Upper lobe of right lung (tissue), 1 donor: ENCODE measurements at places on chromosomes 2 and 18. TPM values are rescaled to one million over a fixed set of nuclear protein-coding genes. Genes with fewer than 3 reads are reported as not detected.

The KIF5C gene
- total RNA-seq: 0.49 TPM

The CFAP65 gene
- not detected for total RNA-seq

DNA sequence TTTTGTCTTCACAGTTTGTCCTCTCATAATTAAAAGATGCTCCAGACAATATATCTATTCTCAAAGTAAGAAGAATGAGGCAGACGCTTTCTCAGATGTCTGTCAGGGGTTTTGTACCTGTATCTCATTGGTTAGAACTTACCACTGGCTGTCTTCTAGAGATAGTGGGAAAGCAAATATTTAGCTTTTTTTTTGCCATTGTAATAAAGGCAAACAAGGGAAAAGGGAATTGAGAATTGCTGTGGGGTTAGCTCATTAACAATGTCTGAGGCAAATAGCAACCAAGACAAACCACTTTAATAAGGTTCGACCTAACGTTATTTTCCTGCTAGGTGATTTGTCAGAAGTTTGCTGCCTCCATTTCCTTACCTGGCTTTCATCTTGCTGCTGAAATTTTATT is 30.0 kb downstream of the ZNF638 start:
- no peak overlapping the region for H3K27ac ChIP-seq
- no peak for DNase-seq
- H3K27me3 ChIP-seq: no peaks in the 10 kb centered on the region

The ADRA2B gene
- 0.14 TPM for total RNA-seq

GRCh38 chr2:134550566-134551164 is 168.1 kb downstream of the TMEM163 start:
- no peaks in the 10 kb centered on the region for H3K27me3 ChIP-seq
- H3K36me3 ChIP-seq: no peaks in the 10 kb centered on the region
- no peaks in the 10 kb centered on the region for H3K4me1 ChIP-seq
- no peak overlapping the region for H3K4me3 ChIP-seq
- no peak overlapping the region for H3K27ac ChIP-seq
